ENCODE measurements at places on chromosomes 2 and 18.

DNA sequence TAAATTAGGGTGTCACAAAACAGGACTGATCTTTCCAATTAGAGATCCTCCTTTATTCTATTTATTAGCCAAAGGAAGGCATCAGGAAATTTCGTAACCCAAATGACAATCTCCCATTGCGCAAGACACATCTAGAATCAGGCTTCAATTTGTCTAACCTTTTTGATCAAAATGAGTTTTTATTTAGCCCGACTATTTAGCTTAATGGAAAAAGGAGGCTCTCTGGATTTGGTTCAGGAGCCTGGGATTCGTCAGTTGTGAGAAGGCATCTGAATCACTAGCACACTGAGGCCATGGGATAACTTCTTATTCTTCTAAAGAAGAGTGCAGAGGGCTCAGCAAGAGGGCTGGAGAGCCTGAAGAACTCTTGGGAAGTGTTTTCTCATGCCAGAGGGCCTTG, 332.1 kb upstream of the ETAA1 start:
- H3K36me3 ChIP-seq = no peaks in the 10 kb centered on the region
- no peaks in the 10 kb centered on the region for H3K4me1 ChIP-seq
- no peak for DNase-seq
- H3K27me3 ChIP-seq = no peaks in the 10 kb centered on the region
- no peak overlapping the region for H3K27ac ChIP-seq
- no peak overlapping the region for H3K4me3 ChIP-seq

GRCh38 chr2:65864619-65865018, 432.2 kb upstream of the SPRED2 start:
- no peaks in the 10 kb centered on the region for H3K36me3 ChIP-seq
- H3K4me1 ChIP-seq = no peaks in the 10 kb centered on the region
- H3K27ac ChIP-seq = no peak overlapping the region
- DNase-seq = no peak
- peaks cover 4% of the 10 kb centered on the region for H3K27me3 ChIP-seq

DNA sequence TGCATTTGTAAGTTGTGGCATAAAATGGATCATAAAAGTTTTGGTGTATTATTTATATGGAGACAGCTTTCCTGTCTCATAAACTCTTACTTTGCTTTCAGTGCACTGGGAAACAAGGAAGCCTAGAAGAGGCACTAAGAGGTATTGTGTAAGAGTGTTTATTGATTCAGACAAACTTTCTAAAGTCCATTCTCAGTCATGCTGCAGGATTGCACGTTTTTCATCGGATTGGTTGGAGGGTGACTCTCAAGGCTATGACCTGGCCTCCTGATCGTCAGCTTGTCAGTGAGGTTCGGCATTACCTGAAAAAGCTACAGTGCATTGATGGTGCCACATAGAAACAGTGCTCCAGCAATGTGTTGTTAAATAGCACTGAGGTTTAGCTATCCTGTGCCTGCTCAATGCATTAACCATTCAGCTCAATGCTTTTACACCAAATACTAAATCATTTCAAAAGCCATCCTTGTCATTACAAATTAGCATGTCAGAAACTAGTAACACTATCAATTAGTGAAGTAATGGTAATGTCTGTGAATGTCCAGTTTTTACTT, 545.5 kb downstream of the CBLN2 start:
- H3K4me1 ChIP-seq = no peaks in the 10 kb centered on the region
- DNase-seq = no peak
- no peak overlapping the region for H3K27ac ChIP-seq
- no peaks in the 10 kb centered on the region for H3K27me3 ChIP-seq
- no peak overlapping the region for H3K4me3 ChIP-seq

DNA sequence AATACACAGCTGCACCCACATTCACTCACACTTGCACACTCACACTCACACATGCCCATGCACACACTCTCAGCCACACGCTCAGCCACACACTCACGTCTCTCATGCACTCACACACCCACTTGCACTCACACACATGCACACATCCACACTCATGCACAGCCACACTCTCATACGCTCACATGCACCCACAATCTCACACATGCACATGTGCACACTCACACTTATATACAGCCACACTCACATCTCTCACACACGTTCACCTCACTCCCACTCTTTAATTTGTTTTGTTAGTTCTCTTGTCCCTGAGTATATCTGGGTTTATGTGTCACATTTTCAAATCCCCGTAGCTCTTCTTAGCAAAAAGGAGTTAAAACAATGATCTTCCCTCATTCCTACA, 114.9 kb downstream of the LRATD1 start:
- H3K27me3 ChIP-seq = no peaks in the 10 kb centered on the region
- no peaks in the 10 kb centered on the region for H3K4me1 ChIP-seq
- H3K4me3 ChIP-seq = no peak overlapping the region
- no peak for DNase-seq
- H3K36me3 ChIP-seq = no peaks in the 10 kb centered on the region

DNA sequence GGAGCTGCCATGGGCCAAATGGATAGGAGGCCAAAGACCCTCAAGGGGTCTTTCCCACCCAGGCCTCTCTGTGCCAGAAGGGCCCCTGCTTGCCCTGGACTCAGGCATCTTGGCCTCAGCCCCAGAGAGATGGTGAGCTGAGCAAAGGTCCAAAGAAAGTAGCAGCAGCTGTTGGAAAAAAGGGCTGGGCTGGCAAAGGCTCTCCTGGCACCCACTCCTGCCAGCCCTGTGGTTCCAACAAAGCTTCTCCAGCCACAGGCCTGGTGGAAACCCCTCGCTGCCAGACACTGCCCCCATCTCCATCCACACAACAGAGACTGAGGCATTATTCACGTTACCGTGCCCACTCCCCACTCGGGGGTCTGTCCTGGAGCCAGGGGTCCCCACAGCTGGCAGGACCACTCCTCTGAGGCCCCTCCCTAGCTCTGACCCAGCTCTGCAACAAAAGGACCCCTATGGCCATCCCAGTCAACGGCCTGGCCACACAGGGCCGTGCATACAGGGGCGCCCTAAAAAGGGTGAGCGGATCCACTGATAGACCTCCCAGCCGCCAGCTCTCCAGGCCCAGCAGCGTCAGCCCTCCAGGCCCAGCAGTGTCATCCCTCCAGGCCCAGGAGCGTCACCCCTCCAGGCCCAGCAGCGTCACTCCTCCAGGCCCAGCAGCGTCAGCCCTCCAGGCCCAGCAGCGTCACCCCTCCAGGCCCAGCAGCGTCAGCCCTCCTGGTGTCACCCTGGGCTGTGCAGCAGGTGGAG, 10.1 kb downstream of the BIN1 start:
- no peaks in the 10 kb centered on the region for H3K27me3 ChIP-seq
- DNase-seq = no peak
- no peak overlapping the region for H3K4me3 ChIP-seq
- no peak overlapping the region for H3K27ac ChIP-seq
- H3K4me1 ChIP-seq = peaks cover 24% of the 10 kb centered on the region
- H3K36me3 ChIP-seq = no peaks in the 10 kb centered on the region

DNA sequence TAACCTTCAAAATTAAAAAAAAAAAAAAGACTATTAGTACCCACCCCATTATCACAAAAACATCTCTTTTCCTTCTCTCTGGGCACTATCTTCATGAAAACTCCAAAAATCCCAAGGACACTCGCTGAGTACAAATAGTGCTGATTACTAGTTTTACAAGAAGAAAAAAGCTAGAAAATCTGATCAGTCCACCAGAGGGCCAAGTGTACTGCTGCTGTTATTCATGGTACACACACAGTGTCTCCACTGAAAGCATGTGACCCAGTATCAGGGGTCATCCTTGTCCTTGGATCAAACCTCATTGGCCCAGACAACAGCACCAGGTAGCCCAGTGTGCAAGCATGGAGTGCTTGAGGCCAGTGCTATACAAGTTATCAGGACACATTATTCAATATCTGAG, 382.7 kb upstream of the KLHL29 start:
- no peaks in the 10 kb centered on the region for H3K4me1 ChIP-seq
- no peak for DNase-seq
- no peaks in the 10 kb centered on the region for H3K27me3 ChIP-seq
- no peak overlapping the region for H3K4me3 ChIP-seq
- H3K27ac ChIP-seq = no peak overlapping the region

DNA sequence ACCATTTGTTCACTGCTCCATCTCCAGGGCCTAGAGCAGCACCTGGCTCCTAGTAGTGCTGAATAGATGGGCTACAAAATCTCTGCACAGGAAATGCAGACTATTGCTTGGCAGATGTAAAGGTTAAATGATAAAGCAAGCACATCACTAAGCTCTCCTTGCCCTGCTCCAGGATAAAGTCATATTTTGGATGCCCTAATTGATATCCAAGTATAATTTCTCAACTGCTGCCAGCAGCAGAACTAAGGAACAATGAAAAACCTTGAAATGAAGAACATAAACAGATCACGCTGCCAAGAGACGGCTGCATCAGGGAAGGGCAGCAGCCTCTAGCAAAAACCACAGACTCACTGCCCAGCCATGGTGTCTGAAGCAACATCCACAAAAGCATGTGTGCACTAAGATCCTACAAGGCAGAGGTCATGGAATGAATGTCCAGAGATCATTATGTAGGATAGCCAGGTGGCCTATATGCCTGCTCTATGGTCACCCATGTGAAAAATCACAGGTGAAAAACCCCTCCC, 134.7 kb downstream of the TMEM163 start:
- H3K27me3 ChIP-seq = no peaks in the 10 kb centered on the region
- no peaks in the 10 kb centered on the region for H3K36me3 ChIP-seq
- no peak overlapping the region for H3K4me3 ChIP-seq
- H3K27ac ChIP-seq = no peak overlapping the region
- peaks cover 19% of the 10 kb centered on the region for H3K4me1 ChIP-seq

DNA sequence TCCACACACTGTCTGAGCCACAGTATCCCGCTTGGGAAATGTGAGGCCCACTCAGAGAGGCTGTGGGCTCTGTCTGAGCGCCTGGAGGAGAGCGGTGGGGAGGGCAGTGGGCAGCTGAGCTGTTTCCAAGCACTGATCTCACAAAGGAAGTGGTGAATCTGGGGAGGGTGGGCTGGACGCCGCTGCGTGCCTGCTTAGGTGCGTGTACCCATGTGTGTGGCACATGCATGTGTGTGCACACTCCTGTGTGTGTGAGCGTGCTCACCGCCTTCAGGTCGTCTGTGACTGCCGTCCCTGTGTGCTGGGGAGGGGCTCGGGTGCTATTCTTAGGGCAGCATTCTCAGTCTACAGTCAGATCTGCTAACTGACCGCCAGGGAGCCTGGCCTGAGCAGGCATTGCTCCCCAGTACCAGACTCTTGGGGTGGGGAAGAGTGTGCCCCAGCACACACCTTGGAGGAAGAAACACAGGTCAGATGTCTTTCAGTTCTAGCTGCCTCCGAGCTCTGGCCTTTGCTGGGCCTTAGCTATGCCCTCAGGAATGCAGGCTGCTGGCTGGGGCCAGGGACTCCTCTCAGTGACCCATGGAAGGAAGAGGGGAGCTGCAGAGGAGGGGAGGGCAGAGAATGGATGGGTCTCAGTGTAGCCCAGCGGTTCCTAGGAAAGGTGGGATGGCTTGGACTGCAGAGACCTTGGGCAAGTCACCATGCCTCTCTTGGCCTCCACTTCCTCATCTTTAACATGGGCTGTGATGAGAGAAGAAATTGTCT, 31.4 kb downstream of the KCNIP3 start:
- DNase-seq = no peak
- H3K4me3 ChIP-seq = no peak overlapping the region
- no peaks in the 10 kb centered on the region for H3K36me3 ChIP-seq

- H3K27me3 ChIP-seq = no peaks in the 10 kb centered on the region
- DNase-seq = no peak
- H3K36me3 ChIP-seq = no peaks in the 10 kb centered on the region
- H3K4me1 ChIP-seq = no peaks in the 10 kb centered on the region
Measured at GRCh38 chr18:41602034-41602433, 353.0 kb upstream of the PIK3C3 start.

DNA sequence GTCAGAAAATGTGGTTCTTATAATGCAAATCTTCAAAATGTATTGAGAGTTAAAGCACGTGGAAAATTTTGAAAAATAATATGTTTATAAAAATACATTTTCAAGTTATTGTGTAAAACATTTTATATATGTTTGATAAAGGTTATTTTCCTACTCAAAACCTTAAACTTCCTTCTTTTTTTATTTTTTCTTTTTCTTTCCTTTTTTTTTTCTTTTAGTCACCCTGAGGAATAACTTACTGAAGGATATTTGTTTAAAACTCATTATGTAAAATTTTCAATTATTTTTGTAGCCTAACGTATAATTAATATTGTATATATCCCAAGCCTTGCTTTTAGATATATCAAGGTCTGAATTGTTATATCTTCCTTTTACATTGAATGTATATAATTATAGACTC, 346.8 kb upstream of the GYPC start:
- H3K27me3 ChIP-seq = no peaks in the 10 kb centered on the region
- H3K27ac ChIP-seq = no peak overlapping the region
- H3K36me3 ChIP-seq = no peaks in the 10 kb centered on the region
- DNase-seq = no peak
- no peaks in the 10 kb centered on the region for H3K4me1 ChIP-seq
- H3K4me3 ChIP-seq = no peak overlapping the region

DNA sequence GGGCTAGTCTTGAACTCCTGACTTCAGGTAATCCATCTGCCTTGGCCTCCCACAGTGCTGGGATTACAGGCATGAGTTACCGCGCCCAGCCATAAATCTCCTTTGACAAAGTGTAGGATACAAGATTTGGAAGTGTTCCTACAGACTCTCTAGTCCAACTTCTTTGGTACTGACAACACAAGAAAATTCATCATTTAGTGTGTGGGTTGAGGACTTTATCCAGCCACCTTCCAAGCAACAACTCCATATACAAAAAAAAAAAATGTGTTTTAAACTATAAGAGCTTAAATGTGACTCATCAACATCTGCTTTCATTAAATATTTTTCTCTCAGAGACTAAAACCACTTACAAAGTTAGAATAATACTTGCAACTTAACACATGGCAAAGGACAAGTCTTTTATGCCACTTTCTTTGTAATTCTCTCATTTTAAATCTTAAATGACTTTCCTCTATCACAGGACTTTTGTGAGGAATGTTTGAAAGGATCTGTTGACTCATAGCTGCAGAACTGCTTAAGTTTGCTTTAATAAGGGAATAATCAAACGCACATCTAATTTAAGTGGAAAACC, 46.2 kb upstream of the ITGAV start:
- no peak overlapping the region for H3K27ac ChIP-seq
- no peak overlapping the region for H3K4me3 ChIP-seq
- peaks cover 5% of the 10 kb centered on the region for H3K27me3 ChIP-seq
- H3K36me3 ChIP-seq = no peaks in the 10 kb centered on the region
- DNase-seq = no peak
- no peaks in the 10 kb centered on the region for H3K4me1 ChIP-seq

- peaks cover 22% of the 10 kb centered on the region for H3K36me3 ChIP-seq
- H3K27me3 ChIP-seq = no peaks in the 10 kb centered on the region
- no peak for DNase-seq
- H3K4me1 ChIP-seq = peaks cover 6% of the 10 kb centered on the region
Measured at GRCh38 chr2:44200011-44200410, 31.3 kb downstream of the PPM1B start.

GRCh38 chr2:241540771-241541561, 17.6 kb upstream of the BOK start:
- peak overlapping the region; percentile 82 for H3K4me3 ChIP-seq
- peaks cover 5% of the 10 kb centered on the region for H3K4me1 ChIP-seq
- no peaks in the 10 kb centered on the region for H3K36me3 ChIP-seq
- peak; percentile 38 for DNase-seq

GRCh38 chr2:239394978-239395377, 5.8 kb downstream of the HDAC4 start:
- H3K36me3 ChIP-seq = peaks cover 3% of the 10 kb centered on the region
- no peak overlapping the region for H3K4me3 ChIP-seq
- DNase-seq = no peak
